Activated CD4-positive, alpha-beta T cell treated with anti-CD3 and anti-CD28 coated beads for 1 hour (primary cell): ENCODE measurements at places on chromosomes 12 and 14.
A peak's percentile ranks its signal among the peaks of the same experiment; 100 is the strongest.

GRCh38 chr14:89992273-89992672 lies 36.5 kb downstream of the TDP1 start:
- DNase-seq, result no peak

- no peak for DNase-seq
Observed at GRCh38 chr12:109760031-109760929, 46.7 kb downstream of the FAM222A start.

DNA sequence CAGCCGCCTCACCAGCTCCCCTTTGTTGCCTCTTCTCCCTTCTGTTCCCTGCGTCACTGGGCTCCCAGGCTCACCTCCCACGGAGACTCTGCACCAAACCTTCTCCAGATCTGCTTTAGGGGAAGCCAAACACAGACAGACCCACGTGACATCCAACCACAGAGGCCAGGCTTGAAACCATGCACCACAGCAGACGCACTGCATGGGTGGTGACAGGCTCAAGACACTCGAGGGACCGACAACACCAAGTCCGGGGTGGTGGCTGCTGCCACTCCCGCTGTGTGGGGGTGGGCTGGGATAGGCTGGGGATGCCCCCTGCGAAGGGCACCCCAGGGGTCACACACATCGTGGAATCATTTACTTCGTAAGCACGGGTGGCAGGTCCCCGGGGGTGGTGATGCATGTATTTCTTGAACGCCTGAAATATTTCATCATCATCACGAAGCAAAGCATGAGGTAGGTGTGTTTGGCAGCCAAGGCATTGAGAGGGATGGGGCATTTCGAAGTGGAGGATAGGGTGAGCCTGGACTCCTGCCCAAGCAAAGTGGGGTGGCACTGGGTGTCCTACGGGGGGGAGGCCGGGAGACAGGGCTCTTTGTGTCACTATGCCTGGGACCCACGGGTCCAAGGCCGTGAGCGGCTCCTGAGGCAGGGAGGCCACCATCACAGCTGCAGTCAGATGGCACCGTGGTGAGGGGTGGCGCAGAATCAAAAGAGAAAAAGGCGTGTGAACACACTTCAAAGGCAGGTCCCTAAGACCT lies 66.8 kb upstream of the RFLNA start:
- DNase-seq, result no peak

DNA sequence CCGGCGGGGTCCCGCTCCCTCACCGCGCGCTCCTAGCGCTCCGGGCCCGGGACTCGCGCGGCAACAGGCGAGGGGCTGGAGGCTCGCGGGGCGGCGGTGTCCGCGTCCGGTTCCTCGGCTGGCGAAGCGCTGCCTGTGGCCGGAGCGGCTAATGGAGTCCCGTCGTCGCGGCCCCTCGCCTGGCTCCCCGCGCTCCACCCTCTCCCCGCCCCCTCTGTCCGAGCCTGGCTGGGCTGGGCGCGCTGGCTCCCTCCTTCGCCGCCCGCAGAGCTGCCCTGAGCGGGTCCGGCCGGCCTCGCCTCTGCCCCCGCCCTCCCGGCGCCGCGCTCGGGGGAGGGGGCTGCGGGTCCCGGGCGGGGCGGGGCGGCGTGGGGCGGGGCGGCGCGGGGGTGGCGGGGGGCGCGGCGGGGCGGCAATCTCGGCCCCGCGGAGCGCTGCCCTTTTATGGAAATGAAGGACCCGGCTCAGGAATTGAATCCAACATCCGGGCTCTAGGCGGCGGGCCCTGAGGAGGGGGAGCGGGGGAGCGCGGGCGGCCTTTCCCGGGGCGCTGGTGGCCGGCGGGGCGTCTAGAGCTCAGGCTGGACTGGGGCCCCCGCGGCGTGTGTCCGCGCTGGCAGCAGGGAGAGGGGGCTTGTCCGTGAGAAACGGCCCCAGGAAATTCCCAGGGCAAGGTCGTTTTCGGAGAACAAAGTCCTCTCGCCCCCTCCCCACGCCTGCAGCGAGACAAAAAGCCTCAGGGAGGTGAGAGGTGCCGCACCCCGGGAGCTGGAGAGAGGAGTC lies at the start of gene FERMT2:
FERMT2 (minus strand) TSS at position 153 of the 783 bp plus-strand sequence. CDS start 482 bp downstream, outside the sequence.
- DNase-seq, result no peak

DNA sequence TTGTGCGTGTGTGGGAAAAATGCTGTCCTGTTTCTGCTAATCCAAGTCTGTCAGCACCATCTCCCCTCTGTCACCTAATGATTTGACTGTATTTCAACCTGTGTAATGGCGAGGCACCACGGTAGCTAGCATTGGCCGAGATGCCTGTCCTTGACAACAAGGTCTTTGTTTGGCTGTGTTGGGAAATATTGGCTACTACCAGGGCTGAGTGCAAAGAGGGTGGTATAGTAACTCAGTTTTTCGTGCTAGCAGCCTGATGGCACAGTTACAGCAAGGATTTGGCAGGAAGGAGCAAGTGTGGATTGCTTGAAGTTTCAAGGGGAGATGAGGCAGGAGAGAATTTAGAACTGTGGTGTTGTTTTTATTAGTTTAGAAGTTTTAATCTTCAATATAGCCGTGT lies 440.3 kb upstream of the RGS6 start:
- no peak for DNase-seq

DNA sequence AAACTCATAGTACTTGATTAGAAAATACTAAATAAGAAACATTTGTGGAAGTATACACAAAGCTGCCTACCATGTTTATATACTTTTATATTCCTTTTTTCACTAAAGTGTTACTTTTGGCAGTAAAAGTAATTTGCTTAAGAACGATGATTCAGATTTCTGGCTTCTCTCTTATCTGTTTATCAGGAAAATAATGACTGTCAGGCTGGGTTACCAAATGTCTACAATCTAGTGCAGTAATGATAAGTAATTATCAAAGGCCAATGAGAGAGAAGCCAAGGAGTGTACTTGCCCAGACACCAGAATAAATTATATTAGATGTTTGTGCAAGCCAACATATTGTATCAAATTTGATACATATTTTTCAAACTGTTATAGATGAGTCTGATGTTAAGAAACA lies 113.4 kb downstream of the RALGAPA1 start:
- no peak for DNase-seq

DNA sequence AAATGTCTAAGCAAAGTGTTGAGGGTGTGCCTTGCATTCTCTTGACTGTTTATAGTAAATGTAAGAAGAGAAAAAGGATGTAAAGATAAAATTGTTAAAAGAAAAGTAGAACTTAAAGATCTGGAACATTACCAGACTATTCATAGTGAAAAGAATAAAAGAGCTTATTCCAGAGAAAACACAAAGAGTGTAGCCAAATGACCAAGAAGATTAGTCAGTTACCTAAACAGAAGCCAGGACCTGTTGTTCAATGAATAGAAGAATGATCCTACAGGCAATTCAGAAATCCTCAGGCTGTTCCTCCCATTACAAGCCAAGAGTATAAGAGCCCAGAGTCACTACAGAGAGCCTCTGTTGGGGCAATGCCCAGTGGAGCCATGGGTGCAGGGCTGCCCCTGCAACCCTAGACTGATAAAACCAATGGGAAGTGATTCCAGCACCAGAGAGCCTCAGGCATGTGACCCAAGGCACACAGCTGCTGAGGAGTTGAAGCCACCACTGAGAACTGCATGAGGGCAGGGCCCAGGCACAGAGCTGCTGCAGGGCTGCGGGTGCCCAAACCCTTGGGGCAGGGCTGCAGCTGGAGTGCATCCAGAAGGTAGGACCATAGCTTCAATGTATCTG lies 91.1 kb upstream of the SLC38A4 start:
- DNase-seq, result no peak

- DNase-seq, result no peak
Observed at GRCh38 chr12:113297214-113297587, 37.7 kb downstream of the SLC8B1 start.

- no peak for DNase-seq
Observed at GRCh38 chr14:68512088-68512487, 280.8 kb downstream of the ZFP36L1 start.

GRCh38 chr14:90981636-90982035 lies 78.8 kb downstream of the RPS6KA5 start:
- no peak for DNase-seq

DNA sequence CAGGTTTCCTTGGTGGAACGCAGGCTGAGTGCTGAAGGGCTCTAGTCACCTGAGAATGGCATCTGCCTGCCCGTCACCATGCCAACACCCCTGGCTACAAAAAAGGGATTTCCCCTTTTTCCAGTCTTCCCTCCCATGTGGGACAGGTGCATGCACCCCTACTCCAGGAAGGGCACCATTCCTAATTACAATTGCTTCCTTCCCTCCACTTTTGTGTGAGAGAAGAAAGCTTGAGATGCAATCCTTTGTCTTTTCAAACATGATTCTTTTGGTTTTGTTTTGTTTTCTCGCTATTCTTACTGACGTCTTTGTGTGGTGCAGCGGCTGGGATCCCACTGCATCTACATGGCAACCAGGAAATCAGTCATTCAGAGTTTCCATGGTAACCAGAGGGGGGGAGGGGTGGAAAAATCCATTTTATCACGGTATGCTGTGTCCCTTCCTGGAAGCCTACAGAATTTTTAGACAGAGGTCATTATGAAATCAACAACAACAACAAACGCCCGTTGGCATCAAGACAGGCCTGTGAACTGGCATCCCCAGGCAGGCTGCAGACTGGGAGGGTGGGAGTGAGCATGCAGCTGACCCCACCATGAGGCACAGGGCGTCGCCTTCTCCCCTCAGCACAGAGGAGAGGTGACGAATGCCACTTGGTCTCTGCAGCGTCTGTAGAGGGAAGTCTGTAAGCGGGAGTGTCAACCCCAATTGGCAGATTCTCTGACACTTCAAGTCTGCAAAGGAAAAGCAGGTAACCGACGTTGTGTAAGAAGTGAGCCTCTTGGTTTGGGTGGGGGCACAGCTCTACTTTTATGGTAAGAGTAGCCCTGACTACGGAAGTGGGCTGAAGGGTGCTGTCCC lies 13.6 kb upstream of the GNG2 start:
- DNase-seq, result peak; percentile 72

DNA sequence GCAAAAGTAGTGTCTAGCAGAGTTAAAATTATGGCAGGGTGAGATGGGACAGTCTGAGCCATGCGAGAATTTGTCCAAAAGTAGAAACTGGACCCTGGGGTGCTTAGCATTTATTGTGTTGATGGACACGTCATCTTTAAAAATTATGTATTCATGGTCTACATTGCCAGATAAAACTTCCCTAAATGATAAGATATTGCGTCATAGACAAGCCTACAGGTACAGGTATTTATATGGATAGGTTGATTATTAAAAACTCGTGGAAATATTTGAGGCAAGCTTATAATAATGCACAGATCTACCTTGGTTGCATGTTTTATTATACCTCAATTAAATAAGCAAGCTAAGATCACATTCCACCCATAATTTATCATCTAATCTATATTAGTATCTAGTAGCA lies 196.0 kb upstream of the PDZRN4 start:
- no peak for DNase-seq

GRCh38 chr12:56102683-56103065 lies 1.7 kb upstream of the PA2G4 start:
- DNase-seq, result no peak
